ENCODE measurements at places on chromosomes 4 and X. TPM values are rescaled to one million over a fixed set of nuclear protein-coding genes. Genes with fewer than 3 reads are reported as not detected.
A peak's percentile ranks its signal among the peaks of the same experiment; 100 is the strongest.

The RASGEF1B gene
- total RNA-seq = 8.5 TPM

- DNase-seq = peak; percentile 36
These were observed 45.6 kb downstream of the RGS12 start for GRCh38 chr4:3338321-3338838.

DNA sequence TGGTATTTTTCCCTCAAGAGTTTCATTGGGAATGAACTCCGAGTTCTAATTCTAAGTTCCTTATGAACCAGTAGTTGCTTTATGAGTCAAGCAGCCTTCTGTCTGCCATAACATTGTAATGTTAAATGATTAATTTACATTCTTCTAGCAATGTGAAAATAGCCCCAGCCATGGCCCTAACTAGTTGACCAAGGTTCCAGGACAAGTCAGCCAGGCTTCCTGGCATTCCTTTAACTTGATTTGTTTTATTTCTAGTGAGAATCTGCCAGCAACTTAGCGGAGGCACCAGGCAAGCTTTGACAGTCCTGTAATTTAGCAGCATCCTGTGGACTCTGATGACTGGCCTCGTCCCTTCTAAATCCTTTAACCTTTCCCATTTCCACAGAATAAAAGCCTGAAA is 69.0 kb downstream of the GLRA2 start:
- DNase-seq = no peak

DNA sequence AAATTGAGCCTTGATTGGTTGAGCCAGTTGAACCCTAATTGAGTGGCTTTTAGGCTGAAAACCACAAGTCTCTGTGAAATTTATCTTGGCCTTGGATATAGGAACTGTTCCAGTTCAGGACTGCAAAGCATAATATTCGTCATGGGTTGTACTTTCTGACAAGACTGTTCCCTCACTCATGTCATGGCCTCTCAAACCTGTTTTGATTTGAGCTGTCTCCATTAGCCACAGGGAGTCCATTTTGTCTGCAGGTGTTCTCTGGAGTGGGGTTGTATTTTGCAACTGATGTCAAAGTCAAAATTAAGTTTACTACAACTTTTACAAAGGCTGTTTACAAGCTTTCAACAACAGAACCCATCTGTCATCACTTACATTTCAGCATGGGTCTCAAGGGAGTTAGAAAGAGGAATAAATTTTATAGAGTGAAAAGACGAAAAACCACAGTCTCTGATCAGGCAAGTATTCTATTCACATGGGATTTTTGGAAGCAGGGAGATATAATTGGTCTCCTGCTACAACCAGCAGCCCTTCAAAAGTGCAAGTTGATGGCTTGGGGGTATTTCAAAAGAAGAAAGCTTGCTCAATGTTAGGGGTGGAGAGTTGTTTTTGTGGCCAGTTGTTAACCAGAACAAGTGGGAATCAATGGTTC is 1716.3 kb downstream of the C4orf33 start:
- no peak for DNase-seq

DNA sequence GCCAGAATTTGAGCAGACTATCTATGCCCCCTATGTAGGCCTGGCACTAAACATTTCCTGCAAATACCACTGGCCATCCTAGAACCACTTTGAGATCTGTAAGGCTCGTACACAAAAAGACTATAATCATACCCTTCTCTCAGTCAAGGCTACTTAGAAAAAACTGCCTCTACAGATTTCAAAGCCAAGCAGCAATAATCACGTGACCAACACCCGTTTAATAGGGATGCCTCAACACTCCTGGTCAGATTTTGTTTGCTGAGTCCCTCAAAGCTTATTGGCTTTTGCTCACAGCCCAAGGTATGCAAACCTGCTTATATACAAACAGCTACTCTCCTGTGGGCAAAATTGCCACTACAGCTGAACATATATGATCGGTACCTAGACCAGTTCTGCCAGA is 897 bp downstream of the COX7B2 start:
- DNase-seq = no peak

The HMX1 gene
- total RNA-seq = not detected

DNA sequence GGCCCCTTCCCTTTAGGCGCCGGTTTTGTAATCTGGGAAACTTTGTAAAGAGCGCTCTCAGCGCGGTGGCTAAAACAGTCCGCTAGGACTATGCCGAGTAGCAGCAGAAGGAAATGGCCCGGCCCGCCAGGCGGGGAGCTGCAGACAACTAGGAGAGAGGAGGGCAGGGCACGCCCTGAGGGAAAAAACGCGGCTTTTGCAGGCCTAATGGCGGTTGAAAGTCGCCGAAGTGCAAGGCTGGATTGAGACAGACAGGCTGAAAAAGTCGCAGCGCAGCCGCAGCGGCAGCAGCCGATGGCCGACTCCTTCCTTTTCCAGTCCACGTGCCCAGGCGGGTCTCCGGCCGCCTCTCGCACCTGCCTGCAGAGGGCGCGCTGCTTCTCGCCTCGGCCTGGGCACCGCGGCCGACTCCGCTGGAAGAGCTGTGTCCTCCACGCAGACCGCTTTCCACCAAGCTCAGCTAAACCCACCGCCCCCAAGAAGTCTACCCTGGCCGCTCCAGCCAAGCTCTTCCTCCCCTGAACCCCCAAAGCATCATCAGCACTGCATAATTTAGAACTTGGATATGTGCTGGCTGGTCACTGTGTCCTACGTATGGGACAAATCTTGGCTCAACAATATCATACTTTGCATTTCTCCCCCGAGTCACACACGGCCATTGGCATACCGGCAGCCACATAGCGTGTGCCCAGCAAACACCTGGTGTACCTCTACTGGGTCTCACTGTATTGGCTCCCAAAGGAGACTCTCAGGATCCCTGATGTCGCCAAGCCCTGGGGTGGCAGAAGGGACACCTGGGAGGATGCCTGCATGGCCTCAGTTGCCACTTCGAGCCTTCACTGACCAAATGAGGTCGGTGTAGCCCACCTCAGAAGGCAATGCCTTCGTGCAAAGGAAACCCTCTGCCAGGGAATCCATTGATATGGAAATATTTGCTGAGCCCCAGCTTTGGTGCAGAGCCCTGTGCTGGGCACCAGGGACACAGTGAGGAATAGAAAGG is 14.5 kb downstream of the SLC25A5 start:
- DNase-seq = no peak

The UGT2A1 gene
- total RNA-seq = not detected

GRCh38 chr4:2377241-2377640 is 41.2 kb downstream of the ZFYVE28 start:
- DNase-seq = no peak

DNA sequence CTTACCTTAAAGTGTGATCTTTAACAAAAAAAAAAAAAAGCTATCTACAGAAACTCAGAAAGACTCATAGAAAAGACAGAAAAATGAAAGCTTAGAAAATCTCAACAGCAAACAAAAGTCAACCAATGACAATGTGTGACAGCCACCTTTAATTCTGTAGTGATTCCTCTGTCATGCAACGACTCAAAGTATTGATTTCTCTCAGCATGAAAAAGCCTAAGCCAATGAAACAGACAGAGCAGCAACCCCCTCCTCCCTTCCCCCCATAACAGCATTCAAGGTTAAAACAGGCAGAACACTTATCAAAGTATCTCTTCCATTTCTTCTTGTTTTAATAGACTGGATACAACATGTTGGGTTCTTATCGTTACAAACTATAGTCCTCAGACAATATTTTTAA is 112.5 kb downstream of the MAB21L2 start:
- DNase-seq = no peak

- no peak for DNase-seq
These were observed 108.7 kb downstream of the ANAPC10 start for GRCh38 chr4:144989306-144989705.

GRCh38 chr4:119008761-119009160 is 120.1 kb downstream of the SYNPO2 start:
- no peak for DNase-seq

DNA sequence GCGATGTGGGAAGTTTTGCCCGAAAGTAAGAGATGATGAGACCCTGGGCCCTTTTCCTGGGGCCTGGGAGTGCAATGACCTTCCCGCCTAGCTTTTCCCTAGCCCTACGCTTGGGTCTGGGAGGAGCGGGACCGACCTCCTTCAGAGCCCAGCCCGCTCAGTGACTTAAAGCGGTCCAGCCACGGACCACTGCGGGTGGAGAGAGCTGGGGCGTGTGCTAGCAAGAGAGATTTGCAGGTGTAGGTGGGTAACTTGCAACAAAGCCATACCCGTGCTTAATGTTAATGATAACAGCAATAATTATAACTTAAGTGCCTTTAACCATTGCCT is 503 bp upstream of the PDE5A start:
- no peak for DNase-seq

DNA sequence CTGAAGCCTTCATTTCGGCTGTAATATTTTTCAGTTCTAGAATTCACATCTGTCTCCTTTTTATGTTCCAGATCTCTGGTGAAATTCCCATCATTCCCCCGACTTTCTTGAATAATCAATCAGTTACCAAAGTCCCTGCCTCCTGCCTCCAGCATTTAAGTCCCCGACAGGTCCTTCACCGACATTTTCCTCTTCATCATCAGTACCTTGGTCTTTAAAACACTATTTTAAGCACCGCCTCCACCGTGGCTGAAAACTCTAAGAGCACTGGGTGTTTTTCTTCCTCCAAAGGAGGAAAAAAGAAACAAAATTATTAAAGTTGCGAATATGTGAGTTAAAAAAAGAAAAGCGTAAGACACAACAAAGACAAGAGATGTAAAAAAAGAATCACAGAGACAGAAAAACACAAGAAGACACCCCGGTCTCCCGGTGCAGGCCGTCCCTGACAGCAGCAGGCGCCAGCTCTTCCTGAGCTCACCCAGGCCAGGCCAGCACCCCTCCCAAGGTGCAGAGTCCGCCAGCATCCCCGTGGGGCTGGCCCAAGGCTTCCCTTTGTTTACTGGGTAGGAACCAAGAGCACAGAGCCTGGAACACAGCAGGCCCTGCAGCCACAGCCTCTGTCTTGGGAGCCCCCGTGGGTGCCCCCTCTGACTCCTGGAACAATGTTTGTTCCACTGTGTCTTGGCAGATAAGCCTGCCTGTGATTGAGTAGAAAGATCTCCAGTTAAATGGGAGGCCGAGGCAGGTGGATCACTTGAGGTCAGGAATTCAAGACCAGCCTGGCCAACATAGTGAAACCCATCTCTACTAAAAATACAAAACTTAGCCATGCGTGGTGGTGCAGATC is 49.3 kb upstream of the CPLX1 start:
- DNase-seq = no peak

The PF4V1 gene
- total RNA-seq = not detected

- no peak for DNase-seq
These were observed 30.2 kb downstream of the CRLF2 start for GRCh38 chrX:1182211-1182610.

- no peak for DNase-seq
These were observed 47.1 kb downstream of the CHIC2 start for GRCh38 chr4:54017308-54017707.

DNA sequence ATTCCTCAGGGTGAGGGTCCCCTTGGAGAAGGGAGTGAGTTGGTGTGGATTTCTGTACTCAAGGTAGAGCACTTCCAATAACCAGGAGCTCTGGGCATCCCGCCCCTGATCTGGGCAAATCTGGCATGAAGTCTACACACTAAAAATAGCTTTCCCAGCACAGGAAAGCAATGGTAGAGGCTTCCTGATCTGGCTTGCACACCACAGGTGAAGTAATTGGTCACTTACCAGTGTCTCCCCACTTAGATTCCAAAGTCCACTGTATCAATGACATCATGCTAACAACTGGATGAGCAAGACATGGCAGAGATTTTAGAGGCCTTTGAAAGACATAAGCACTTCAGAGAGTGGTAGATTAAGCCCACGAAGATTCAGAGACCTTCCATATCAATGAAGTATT is 17.8 kb upstream of the IDS start:
- DNase-seq = no peak

The H2BW2 gene
- not detected for total RNA-seq

The METAP1 gene
- total RNA-seq = 50.3 TPM

The PAGE5 gene
- not detected for total RNA-seq

DNA sequence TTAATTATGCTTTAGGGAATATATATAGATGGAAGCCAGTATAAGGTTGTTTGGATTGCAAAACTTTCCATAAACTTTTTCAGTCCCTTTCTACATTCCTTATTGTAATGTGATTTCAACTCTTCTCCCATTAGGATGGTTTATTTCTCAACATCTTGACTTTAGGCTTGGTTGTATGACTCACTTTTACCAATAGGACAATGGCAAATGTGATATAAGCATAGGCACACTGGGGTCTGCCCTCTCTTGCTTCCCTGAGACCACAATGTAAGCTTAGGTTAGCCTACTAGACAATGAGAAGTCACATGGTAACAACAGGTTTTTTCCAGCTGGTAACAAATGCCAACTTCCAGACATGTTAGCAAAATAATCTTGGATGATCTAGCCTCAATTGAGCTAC is 163.3 kb upstream of the RBPJ start:
- DNase-seq = no peak

The MTHFD2L gene
- 8.3 TPM for total RNA-seq

DNA sequence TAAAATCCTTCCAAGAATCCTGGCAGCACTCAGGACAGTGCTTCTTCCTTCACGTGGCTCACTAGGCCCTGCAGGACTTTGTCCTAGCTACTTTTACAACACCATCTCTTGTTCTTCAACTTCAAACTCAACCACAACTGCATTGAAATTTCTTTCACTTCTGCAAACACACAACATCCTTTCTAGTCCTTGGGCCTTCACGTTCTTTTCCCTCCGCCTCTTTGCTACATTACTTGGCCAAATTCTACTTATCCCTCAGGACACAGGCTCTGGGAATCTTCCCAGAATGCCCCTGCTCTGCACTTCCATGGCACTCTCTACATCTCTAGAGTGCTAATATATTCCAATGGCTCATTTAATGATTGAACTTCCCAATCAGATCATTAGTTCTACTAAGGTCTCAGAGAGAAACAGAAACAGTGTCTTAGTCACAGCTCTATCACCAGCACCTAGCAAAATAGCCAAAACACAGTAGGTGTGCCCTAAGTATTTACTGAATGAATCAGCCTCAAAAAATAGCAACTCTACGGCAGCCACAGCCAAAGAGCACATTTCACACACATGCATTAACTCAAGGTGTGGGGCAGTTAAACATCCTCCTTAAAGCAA is 73.3 kb downstream of the MANBA start:
- DNase-seq = no peak

GRCh38 chr4:119873132-119873531 is 193.5 kb downstream of the MAD2L1 start:
- DNase-seq = no peak

The TLR10 gene
- 0.08 TPM for total RNA-seq

DNA sequence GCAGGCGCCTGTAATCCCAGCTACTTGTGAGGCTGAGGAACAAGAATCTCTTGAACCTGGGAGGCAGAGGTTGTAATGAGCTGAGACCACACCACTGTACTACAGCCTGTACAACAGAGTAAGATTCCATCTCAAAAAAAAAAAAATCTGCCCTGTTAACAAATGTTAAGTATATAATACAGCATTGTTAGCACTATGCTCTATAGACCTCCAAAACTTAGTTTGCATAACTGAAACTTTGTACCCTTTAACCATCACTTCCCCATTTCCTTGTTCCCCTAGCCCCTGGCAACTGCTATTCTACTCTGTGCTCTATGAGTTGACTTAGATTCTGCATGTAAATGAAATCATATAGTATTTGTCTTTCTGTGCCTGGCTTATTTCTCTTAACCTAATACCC is 76.7 kb downstream of the TAB3 start:
- DNase-seq = no peak
